Osteocyte (in vitro differentiated cells): ENCODE measurements at places on chromosomes 6 and 20. TPM values are rescaled to one million over a fixed set of nuclear protein-coding genes. Genes with fewer than 3 reads are reported as not detected.

DNA sequence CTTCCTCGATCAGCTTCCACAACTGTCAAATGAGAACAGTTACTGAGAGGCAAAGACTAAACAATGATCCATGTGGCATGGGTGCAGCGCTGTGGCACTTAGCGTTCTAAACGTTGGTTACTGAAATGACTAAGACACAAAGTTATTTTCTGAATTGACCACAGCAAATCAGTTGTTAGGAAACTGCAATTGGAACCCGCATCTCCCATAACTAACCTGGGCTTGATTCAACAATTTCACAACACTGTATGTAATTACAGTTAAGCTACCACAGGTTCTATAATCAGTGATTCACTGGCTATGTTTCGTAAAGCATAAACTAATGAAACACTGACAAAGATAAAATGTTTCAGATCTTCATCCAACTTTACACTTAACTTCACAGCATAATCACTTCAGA lies 12.5 kb downstream of the WDR27 start:
- no peak for DNase-seq
- H3K27ac ChIP-seq, result no peak overlapping the region
- H3K36me3 ChIP-seq, result peaks cover 41% of the 10 kb centered on the region
- no peaks in the 10 kb centered on the region for H3K27me3 ChIP-seq
- no peak overlapping the region for H3K4me3 ChIP-seq
- H3K4me1 ChIP-seq, result peaks cover 2% of the 10 kb centered on the region

CD83 gene
- total RNA-seq, result 1.4 and 1.6 TPM in 2 replicates

GRCh38 chr20:1422753-1423152 lies 29.9 kb upstream of the FKBP1A start:
- peak; percentile 62 for DNase-seq
- no peaks in the 10 kb centered on the region for H3K27me3 ChIP-seq
- no peak overlapping the region for H3K4me3 ChIP-seq

GRCh38 chr20:41664584-41664983 lies 46.4 kb upstream of the CHD6 start:
- no peak overlapping the region for H3K27ac ChIP-seq
- DNase-seq, result no peak
- peaks cover 31% of the 10 kb centered on the region for H3K27me3 ChIP-seq
- no peak overlapping the region for H3K4me3 ChIP-seq
- no peaks in the 10 kb centered on the region for H3K4me1 ChIP-seq

GRCh38 chr6:161736326-161736725 lies 462.5 kb upstream of the AGPAT4 start:
- H3K4me3 ChIP-seq, result no peak overlapping the region
- peaks cover 8% of the 10 kb centered on the region for H3K4me1 ChIP-seq
- no peak overlapping the region for H3K27ac ChIP-seq

ID1 gene
- 8.2 TPM in 2 replicates for total RNA-seq

ARMH2 gene
- total RNA-seq, result not detected in 2 replicates

GRCh38 chr20:61767761-61768494 lies 297.8 kb downstream of the TAF4 start:
- H3K36me3 ChIP-seq, result no peaks in the 10 kb centered on the region
- no peak for DNase-seq
- H3K27ac ChIP-seq, result no peak overlapping the region
- H3K4me1 ChIP-seq, result no peaks in the 10 kb centered on the region

HEBP2 gene
- total RNA-seq, result 33.9 and 36.8 TPM in 2 replicates

KIF6 gene
- 1.3 and 1.8 TPM in 2 replicates for total RNA-seq

GRCh38 chr6:150001295-150002008 lies 23.9 kb downstream of the RAET1L start:
- no peak overlapping the region for H3K4me3 ChIP-seq
- DNase-seq, result peak; percentile 44
- H3K36me3 ChIP-seq, result no peaks in the 10 kb centered on the region
- H3K4me1 ChIP-seq, result peaks cover 10% of the 10 kb centered on the region

GRCh38 chr20:14877301-14878028 lies 540.1 kb upstream of the FLRT3 start:
- H3K36me3 ChIP-seq, result no peaks in the 10 kb centered on the region
- H3K27ac ChIP-seq, result no peak overlapping the region
- H3K4me1 ChIP-seq, result no peaks in the 10 kb centered on the region
- H3K27me3 ChIP-seq, result no peaks in the 10 kb centered on the region
- no peak overlapping the region for H3K4me3 ChIP-seq
- DNase-seq, result no peak

DNA sequence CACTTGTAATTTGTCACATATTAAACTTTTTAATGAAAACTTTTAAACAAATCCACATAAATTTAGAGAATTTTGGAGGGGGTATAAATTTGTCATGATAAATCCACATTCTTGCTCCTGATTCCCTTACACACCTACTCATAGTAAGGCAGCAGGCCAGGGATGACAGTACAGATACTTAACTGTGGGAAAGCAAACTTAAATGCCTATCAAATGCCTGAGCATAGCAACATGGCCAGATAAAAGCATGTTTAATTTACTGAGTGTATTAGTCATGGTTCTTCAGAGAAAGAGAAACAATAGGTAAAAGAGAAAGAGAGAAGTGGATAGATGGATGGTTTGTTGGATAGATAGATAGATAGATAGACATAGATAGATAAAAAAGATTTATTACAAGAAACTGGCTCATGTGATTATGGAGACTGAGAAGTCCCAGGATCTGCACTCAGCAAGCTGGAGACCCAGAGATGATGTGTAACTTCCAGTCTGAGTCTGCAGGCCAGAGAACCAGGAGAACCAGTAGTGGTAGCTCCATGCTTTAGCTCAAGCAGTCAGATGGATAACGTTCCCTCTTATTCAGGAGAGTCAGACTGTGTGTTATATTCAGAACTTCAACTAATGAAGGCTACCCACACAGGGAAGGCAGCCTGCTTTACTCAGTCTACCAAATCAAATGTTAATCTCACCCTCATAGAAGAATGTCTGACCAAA lies 15.9 kb upstream of the ADGRF1 start:
- peaks cover 2% of the 10 kb centered on the region for H3K27me3 ChIP-seq
- DNase-seq, result no peak
- no peaks in the 10 kb centered on the region for H3K4me1 ChIP-seq
- H3K4me3 ChIP-seq, result no peak overlapping the region
- no peak overlapping the region for H3K27ac ChIP-seq

GRCh38 chr6:151236668-151237401 lies 2.9 kb upstream of the AKAP12 start:
- H3K27me3 ChIP-seq, result no peaks in the 10 kb centered on the region
- no peak for DNase-seq

DNA sequence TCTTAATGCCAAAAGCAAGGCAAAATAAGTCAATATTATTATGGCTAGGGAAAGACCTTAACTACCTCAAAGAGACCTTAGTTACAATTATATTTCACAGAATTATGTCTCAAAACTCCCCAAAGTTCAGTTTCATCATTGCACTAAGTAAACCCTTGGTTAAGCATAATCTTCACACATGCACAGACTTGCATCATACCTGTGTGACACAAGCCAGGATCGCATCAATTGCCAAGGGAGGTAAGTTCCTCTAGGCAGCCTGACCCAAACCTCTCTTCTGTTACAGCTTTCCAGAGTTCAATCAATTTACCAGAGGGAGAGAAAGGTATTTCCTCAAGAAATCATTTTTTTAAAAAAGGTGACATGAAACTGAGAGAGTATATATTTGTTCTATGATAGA lies 31.9 kb upstream of the PRSS35 start:
- peaks cover 53% of the 10 kb centered on the region for H3K27me3 ChIP-seq
- H3K4me3 ChIP-seq, result no peak overlapping the region
- DNase-seq, result no peak
- H3K36me3 ChIP-seq, result no peaks in the 10 kb centered on the region
- H3K27ac ChIP-seq, result no peak overlapping the region

SAPCD1 gene
- 2.5 and 3.4 TPM in 2 replicates for total RNA-seq

SLC17A5 gene
- total RNA-seq, result 20.2 and 20.4 TPM in 2 replicates

- no peak for DNase-seq
- H3K36me3 ChIP-seq, result no peaks in the 10 kb centered on the region
- H3K4me1 ChIP-seq, result no peaks in the 10 kb centered on the region
- H3K27me3 ChIP-seq, result peaks cover 10% of the 10 kb centered on the region
- H3K27ac ChIP-seq, result no peak overlapping the region
Measured at GRCh38 chr20:5442101-5442500, 125.3 kb upstream of the PROKR2 start.

- H3K36me3 ChIP-seq, result peaks cover 3% of the 10 kb centered on the region
- no peak overlapping the region for H3K4me3 ChIP-seq
- H3K4me1 ChIP-seq, result no peaks in the 10 kb centered on the region
- DNase-seq, result no peak
- H3K27me3 ChIP-seq, result peaks cover 29% of the 10 kb centered on the region
- no peak overlapping the region for H3K27ac ChIP-seq
Measured at GRCh38 chr6:142975365-142975764, 30.4 kb upstream of the HIVEP2 start.
